Right lobe of liver (tissue), 6 donors: ENCODE measurements at places on chromosomes 13 and 19.

- no peak for DNase-seq
These were observed 9.5 kb downstream of the POLR1D start for GRCh38 chr13:27631156-27631555.

DNA sequence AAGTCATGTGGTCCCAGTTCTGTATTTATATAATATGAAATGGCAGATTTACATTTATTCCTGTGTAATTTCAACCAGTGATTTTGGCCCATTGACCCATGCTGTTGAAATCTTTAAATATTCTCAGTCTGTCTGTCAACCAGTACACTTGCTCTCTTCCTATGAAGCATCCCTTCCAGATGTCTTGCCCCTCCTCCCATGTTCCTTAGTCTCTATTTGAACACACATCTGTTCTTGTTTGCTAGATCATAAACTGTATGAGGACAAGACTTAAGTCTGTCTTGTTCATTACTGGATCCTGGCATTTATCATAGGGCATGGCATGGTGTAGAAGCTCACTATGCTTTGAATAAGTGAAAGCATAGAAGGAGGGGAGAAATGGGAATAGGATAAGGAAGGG is 34.9 kb downstream of the STARD13 start:
- no peak for DNase-seq

DNA sequence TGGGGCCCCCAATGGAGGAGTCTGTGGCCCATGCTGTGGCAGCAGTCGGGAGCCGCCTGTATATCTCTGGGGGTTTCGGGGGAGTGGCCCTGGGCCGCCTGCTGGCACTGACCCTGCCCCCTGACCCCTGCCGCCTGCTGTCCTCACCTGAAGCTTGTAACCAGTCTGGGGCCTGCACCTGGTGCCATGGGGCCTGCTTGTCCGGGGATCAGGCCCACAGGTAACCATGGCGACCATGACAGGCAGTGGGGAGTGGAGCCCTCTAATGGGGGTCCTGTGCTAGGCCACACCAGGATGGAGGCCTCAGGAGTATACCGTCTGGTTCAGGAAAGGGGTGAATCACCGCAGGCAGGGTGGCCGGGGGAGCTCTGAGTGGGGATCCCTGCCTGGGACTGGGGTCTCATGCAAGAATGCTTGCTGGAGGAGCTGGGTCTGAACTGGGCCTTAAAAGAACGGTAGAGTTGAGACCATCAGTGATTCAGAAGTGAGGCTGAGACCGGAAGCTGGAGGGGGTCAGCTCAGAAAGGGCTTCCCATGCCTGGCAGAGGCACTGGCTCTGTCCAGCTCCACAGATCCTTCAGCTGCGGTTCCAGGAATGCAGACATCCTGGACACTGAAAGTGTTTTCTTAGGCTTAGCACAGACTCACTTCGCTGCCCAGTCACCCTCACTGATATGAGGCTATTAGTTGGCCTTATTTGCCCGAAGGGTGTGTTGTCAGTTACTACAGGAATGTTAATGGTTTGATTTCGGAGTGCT is 29.1 kb downstream of the CNFN start:
- no peak for DNase-seq

DNA sequence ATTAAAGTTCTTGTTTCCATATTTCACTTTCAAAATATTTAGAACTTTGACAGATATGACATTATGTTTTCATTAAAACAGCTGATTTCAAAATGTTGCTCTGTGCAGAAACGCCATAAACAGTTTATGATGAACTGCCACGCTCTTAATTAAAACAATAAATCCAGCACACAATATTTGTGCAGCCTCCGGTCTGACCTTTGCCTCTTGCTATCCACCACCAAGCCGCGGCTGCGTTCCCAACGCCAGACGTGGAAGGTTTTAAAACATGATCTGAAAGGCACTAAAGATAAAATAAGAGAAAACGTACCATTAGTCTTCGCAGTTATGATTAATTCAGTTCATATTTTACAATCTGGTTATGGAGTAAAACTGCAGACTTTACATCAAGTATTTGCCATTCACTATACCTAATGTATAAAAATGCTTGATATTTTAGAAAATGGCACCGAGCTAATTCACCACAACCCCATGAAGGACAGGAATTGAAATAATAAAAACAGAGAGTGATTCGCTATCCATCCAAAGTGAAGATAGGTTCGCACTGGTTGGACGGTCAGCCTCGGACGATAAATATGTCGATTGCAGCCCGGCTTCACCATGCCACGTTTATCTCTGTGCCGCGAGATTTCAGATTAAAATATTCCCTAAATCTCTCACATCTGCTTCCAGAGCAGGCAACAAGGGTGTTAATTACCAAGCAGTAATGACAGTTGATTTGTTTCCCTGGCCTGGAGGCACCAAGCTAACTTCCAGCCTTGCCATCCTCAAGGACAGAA is 103.3 kb upstream of the ZNF507 start:
- DNase-seq = no peak

DNA sequence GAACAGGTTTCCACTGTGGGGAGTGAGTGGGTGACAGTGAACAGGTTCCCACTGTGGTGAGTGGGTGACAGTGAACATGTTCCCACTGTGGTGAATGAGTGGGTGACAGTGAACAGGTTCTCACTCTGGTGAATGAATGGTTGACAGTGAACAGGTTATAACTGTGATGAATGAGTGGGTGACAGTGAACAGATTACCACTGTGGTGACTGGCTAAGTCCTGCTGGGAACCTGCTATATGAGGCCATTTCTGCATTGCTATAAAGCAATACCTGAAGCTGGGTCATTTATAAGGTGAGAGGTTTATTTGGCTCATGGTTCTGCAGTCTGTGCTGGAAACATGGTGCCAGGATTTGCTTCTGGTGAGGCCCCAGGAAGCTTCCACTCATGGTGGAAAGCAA is 637.1 kb downstream of the UQCRFS1 start:
- no peak for DNase-seq
